ENCODE measurements at places on chromosomes 16 and 17.

GRCh38 chr17:48633266-48633677, 7.1 kb upstream of the HOXB9 start:
- no peak for DNase-seq

DNA sequence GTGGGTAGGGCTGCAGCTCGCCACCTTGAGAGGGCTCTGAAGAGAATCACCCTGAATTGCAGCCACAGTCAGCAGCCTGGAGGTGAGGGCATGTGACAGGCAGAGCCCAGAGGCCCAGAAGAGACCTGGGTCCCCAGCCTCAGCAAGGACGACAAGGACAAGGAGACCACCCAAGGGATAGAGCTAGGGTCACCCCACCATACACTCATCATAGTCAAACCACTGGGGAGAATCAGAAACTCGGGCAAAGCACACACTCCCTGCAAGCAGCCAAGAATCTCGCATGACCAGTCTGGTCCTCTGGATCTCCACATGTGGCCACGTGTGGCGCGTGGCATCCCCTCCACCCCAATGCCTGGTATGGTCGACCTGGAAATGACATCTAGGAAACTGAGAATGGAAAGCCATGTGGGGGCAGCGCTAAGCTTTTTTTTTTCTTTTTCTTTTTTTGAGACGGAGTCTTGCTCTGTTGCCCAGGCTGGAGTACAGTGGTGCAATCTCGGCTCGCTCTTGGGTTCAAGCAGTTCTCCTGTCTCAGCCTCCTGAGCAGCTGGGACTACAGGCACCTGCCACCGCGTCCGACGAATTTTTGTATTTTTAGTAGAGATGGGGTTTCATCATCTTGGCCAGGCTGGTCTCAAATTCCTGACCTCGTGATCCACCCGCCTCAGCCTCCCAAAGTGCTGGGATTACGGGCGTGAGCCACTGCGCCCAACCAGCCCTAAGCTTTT, 4.6 kb upstream of the SPHK1 start:
- no peak for DNase-seq

GRCh38 chr17:69457603-69458002, 43.1 kb downstream of the MAP2K6 start:
- no peak for DNase-seq

GRCh38 chr17:50196826-50197225, 4.6 kb downstream of the COL1A1 start:
- DNase-seq, result no peak

DNA sequence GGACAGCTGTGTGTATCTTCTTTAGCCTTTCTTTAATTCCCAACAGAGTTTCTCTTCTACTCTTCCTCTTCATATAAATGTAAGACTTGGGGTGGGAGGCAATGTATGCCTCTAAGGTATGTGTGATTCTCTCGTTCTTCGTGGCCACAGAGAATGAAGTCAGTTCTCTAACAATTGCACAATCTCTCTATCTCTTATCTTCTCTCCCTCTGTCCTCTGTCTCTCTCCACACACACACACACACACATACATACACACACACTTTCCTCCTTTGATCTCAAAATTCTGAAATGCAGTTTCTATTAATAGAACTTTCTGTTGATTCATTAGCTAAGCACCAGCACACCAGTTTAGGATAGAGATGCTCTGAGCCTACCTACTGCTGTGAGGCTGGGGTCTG, 615.7 kb upstream of the SALL1 start:
- DNase-seq, result no peak
